ENCODE measurements at places on chromosomes 12 and 14.

- no peak for DNase-seq
Observed at GRCh38 chr12:120814903-120815429, 89.2 kb downstream of the SPPL3 start.

DNA sequence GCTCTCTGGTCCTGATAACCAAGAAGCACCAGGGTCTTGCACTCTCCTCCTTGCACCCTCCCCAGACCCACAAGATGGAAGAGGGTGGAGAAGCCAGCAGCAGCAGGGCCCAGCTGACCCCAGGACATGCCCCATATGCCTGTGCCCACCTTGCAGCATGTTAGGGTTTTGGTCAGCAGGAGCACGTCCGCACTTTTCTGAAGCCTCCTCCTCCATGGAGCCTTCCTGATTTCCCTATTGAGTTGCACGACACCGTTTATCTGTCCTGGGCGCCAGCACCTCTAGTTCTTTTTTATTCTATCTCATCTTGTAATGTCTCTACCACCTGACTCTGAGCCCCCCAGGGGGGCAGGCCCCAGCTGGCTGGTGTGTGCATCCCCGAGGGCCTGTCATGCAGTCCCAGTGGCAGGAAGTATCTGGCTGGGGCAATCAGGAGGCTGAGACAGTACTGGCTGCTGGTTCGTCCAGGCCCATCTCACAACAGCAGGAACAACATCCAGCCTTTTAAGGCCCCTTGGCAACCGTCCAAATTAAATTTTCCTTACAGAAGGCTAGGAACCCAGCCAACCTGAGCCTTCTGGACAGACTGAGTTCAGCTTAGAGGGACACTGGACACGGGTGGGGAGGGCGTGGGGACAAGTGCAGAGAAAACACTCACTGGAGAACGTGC, 39.6 kb downstream of the CCDC85C start:
- no peak for DNase-seq

- DNase-seq, result no peak
Observed at GRCh38 chr12:21775133-21775820, 771 bp upstream of the KCNJ8 start.

DNA sequence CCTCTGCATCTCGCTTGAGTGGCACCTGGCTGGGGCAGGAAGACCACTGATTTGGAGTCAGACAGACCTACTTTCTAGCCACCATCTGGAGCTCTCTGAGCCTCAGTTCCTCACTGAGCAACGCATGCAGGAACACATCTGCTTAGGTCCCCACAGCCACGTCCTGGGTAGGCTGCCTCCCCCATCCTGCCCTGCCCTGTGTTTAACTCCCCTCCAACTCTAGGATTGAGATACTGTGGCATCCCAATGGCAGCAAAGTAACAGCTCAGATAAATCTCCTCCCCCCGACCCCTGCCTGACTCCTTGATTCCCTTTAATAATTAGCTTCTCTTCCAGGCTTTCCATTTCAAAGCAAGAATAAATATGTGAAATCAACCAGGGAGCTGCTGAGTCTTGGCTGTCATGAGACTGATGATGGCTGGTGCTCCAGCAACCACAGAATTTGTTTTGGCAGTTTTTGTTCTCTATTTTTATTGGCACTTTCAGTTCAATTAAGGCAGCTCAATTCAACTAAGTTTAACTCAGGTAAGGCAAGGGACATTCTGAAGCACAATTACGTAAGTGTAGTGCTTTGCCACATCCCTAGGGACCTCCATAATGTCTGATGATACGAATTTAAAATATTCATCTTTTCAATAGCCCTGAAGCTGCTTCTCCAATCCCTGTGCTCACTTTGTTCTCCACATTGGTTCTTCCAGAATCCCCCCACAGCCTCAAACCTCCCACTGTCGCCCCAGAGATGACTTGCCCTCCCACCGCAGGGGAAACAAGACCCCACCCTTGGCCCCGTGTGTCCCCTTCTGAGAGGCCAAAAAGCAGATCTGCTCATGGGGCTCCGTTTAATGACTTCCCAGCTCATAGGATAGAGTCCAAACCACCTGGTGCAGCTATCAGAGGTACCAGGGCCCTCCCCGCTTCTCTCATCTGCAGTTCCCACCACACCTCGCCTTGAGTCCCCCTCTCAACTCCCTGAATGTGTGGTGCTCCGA, 58.2 kb downstream of the ESR2 start:
- DNase-seq, result no peak

- no peak for DNase-seq
Observed at GRCh38 chr14:46053221-46053620, 598.4 kb downstream of the RPL10L start.

DNA sequence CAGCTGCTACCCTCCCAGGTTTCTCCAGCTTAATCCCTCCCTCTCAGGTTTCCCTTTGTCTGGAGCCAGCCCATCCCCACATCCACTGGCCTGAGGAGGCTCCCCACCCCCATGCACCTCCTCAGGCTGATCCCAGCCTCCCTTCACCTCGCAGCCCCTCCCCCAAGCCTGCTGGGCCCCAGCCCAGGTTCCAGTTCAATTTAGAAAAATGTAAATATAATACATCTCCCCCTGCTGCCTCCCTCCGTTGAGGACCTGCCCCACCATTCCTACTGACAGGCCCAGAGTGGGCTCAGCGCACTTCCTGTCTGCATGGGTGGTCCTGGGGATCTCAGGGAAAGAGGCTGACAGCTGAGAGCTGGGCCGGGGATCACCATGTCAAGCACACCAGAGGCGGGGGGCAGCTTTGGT, 155.8 kb downstream of the NTF3 start:
- no peak for DNase-seq

DNA sequence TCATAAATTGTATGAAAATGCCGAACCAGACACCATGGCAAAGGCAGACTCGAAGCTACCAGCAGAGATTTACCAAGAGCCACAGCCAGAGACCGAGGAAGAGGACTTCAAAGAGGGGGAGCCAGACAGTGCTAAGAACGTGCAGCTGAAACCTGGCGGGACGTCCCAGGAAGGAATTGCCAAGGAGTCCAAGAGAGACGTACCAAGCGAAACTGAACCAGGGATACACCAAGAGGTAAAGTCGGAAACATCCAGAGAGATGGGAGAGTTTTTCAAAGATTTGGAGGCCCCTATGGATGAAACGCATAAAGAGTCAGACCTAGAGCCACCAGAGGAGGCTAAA, 294 bp downstream of the SAMD15 start:
- no peak for DNase-seq

DNA sequence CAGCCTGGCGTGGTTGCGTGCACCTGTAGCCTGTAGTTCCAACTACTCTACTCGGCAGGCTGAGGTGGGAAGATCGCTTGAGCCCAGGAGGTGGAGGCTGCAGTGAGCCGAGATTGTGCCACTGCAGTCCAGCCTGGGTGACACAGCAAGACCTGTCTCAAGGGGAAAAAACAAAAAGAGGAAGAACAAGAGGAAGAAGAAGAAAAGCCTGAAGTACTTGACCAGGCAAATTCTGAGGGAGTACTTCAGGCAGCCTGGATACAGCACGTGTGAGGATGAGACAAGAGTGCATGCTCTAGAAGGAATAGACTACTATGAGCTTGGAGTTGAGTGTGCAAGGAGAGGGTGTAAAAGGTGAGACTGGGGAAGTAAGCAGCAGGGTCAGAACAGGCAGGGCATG, 1.8 kb downstream of the GDF3 start:
- DNase-seq, result no peak

DNA sequence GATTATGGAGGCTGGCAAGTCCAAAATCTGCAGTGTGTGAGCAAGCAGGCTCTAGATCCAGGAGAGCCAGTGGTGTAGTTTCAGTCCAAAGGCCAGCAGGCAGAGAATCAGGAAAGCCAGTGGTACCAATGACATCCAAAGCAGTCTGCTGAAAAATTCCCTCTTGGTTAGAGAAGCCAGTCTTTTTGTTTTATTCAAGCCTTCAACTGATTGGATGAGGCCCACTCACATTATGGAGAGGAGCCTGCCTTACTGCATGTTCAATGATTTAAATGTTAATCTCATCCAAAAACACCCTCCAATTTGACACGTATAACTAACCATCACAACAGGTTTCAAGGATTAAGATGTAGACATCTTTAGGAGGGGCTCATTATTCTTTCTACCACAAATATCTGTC, 49.5 kb upstream of the ZDHHC17 start:
- no peak for DNase-seq

DNA sequence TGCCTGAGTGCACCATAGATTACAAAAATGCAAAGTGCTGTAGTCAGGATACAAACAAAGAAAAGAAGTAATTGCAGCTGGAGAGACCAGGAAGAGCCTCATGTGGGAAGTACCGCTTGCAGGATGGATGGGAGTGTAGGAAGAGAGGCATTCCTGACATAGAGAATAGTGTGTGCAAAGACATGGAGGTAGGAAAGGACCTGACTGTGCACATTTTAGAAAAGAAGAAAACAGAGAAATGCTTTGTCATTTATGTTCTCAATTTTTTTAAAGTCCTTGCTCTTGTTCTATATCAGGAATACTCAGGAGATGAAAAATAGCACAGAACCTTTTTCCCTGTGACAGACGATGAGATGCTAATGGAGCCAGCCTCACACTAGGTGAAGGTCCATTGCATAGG, 358.7 kb upstream of the TMPO start:
- no peak for DNase-seq

- no peak for DNase-seq
Observed at GRCh38 chr14:81091660-81092059, 129.1 kb downstream of the GTF2A1 start.

GRCh38 chr12:80714055-80714454, 2.7 kb upstream of the MYF5 start:
- DNase-seq, result no peak

GRCh38 chr14:92266216-92266615, 56.7 kb upstream of the SLC24A4 start:
- no peak for DNase-seq

DNA sequence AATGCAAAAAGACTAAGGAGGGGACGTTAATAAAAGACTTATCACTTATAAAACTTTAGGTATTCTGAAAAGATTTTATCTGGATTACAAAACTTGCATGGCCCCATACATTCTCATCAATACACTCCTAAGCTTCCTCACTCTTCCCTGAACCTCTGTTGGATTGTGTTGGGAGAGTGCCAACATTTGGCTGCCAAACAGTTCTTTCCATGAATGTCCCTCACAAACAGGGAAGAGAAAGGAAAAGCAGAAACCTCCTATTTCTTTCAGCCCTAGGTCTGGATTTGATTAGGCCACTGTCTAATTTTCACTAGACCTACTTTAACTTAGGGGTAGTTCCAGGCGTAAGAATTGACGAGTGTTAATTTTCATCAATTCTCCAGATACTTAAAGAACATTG, 11.7 kb downstream of the PTHLH start:
- DNase-seq, result no peak

- DNase-seq, result no peak
Observed at GRCh38 chr12:132170637-132171292, 26.5 kb downstream of the NOC4L start.

GRCh38 chr12:19988459-19988873, 379.9 kb upstream of the PDE3A start:
- DNase-seq, result no peak

- no peak for DNase-seq
Observed at GRCh38 chr12:91952916-91953315, 192.7 kb downstream of the BTG1 start.

GRCh38 chr14:31835049-31835448, 242.1 kb upstream of the ARHGAP5 start:
- DNase-seq, result no peak

DNA sequence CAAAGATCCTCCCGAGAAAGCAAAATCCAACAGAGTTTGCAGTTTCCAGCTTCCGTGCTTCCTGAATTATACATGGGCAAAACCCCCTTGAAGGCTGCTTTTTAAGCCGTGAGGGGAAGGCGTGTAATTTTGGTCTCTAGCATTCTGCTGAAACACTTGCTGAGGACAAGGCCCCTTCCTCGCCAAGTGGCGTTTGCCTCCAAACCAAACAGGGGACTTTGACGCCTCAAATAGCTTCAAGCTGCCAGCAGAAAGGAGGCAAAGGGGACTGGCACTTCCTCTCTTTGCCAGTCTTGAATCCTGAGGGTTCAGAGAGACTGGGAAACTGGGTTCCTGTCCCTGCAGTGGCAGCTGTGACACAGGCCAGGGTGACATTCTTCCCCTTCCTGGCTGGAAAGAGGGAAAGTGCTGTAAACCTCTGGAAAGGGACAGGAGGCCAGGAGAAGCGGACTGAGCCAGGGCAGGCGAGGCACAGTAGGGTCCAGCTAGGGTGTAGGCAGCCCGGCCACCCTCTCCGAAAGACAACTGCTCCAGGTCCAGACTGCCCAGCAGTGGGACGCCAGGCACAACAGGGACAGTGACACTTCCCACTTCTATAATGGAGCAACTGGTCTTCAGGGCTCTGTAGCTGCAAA, 96.2 kb upstream of the MED13L start:
- no peak for DNase-seq

- DNase-seq, result no peak
Observed at GRCh38 chr12:48157889-48158370, 615 bp upstream of the ASB8 start.

- DNase-seq, result no peak
Observed at GRCh38 chr14:100568164-100568997, 18.8 kb downstream of the BEGAIN start.

- DNase-seq, result no peak
Observed at GRCh38 chr12:34393086-34393820, 371.0 kb downstream of the ALG10 start.

GRCh38 chr12:131830335-131830913, 2.2 kb downstream of the MMP17 start:
- DNase-seq, result no peak

GRCh38 chr14:96586056-96586455, 83.9 kb downstream of the PAPOLA start:
- no peak for DNase-seq

GRCh38 chr12:26378711-26379110, 183.3 kb downstream of the SSPN start:
- DNase-seq, result no peak

DNA sequence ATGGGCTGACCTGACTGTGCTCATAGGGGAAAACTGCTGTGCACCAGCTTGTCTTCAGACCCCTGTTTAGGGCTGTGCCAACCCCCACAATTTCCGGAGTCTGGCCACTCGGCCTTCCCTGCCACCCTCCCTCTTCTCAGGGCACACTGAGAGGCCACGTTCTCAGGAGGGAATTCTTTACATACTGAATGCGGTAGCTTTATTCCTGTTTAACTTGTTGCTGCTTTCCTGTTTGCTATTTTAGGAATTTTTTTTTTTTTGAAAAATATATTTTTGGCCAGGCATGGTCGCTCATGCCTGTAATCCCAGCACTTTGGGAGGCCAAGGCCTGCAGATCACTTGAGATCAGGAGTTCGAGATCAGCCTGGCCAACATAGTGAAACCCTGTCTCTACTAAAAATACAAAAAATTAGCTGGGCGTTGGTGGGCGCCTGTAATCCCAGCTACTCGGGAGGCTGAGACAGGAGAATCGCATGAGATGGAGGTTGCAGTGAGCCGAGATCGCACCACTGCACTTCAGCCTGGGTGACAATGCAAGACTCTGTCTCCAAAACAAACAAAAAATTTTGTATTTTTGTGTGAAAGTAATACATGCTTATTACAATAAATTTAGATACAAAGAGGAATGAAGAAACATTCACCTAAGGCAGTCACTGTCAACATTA, 39.5 kb downstream of the TPCN1 start:
- no peak for DNase-seq

- no peak for DNase-seq
Observed at GRCh38 chr14:88933191-88933590, 108.7 kb downstream of the TTC8 start.

- no peak for DNase-seq
Observed at GRCh38 chr12:94725375-94726168, 75.2 kb upstream of the TMCC3 start.
